Cortex of kidney (tissue), 1 donor: ENCODE measurements at places on chromosomes 5 and 9.

DNA sequence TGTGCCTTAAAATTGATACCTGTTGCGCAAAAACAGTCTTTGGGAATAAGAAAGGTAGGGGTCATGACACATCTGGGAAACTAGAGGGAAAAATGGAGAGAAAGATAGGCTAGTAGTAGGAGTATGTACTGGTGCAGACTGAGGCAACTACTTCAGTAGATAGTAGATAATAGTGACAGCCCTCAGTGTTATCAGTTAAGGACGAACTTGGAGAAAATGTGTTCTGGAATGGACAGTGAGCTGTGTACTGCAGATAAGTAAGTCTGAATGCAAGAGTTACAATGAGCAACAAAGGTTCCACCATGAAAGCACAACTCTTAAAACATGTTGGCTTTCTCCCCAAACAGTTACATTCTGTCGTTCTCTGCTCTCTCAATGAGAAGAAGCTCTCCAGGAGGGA, 6.5 kb upstream of the INSL6 start:
- no peak for DNase-seq

DNA sequence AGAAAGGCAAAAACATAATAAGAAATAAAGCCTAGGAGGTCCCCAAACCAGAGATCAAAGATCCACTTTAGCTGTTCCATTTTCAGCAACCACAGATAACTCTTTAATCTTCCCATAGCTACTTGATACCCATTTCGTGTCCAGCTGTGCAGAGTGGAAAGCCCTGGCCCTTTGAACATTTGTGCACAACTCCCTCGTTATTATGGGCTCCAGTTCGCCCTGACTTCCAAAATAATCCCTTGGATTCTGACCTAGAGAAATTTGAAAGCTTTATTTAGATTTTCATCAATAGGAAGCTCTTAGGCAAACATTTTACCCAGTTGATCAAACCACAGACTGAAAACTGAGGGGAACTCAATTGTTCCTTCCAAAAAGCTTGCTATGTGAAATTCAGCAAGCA, 4.8 kb downstream of the MYOT start:
- no peak for DNase-seq

- DNase-seq, result no peak
Measured at GRCh38 chr5:159539678-159540077, 209.4 kb upstream of the IL12B start.

- no peak for DNase-seq
Measured at GRCh38 chr9:2299843-2300205, 284.7 kb downstream of the SMARCA2 start.

- no peak for DNase-seq
Measured at GRCh38 chr9:89747596-89747995, 142.8 kb downstream of the GADD45G start.

GRCh38 chr9:98839724-98840123, 32.3 kb downstream of the GALNT12 start:
- DNase-seq, result no peak

GRCh38 chr9:35254984-35255857, 93.4 kb downstream of the UNC13B start:
- no peak for DNase-seq

DNA sequence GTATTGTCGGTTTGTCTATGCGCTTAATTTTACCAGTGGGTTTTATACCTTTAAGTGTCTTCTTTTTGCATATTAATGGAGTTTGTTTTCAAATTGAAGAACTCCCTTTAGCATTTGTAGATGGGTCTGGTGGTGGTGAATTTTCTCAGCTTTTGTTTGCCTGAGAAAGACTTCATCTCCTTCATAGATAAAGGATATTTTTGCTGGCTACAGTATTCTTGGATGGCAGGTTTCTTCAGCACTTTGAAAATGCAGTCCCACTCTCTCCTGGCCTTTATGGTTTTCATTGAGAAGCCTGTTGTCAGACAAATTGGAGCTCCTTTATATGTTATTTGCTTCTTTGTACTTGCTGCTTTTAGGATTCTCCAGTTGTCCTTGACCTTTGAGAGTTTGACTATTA, 142.1 kb downstream of the RAB3C start:
- no peak for DNase-seq

DNA sequence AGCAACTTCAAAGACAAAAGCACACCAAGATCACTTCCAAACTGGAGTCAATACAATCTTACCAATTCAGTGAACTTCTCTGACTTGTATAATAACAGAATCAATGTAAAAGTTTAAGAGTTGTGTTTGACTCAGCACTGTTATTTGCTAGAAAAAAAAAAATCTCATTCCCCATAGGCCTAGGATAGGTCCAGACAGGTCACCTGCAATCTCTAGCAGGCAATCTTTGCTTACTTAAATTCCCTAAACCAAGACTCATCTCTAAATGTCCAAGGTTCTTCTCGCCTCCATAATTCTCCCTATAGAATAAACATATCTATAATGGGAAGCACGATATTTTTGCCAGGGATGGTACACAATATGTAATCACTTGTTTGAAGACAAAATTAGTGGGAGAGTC, 2.5 kb downstream of the FAM169A start:
- DNase-seq, result no peak

DNA sequence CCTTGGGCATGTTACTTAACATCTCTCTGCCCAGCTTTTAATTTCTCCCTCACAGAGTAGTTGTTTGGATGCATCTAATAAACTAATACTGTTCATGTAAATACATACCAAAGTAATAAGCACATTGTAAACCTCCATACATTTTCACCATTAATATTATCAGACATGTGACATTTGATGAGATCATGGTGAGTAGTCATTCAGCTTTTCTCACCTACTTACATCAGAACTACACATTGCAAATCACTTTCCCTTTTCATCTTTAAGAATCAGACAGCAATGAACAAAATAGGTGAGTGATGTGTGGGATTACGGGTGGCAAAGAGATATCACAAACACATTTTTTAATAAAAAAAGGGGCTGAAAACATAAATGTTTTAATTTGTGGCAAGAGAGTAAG, 89.3 kb downstream of the JAKMIP2 start:
- DNase-seq, result no peak

DNA sequence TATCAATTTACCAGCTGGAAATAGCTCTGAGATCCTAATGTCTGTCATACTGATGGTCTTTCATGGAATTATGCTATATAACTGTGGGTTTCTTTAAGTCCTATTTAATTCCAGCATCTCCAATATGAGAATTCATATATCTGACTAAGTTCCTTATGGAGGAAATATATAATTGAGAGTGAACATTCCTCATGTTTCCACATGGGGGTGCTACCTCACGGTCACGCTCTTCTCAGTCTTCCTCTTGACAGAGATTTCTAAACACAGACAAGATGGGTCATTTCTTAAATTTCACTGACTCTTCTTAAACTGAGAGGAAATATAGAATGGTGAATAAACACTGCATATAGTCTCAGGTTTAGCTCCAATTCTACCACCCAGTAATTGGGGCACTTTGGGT, 212.1 kb downstream of the SLF1 start:
- no peak for DNase-seq

- no peak for DNase-seq
Measured at GRCh38 chr5:59380350-59380951, 513.1 kb downstream of the PDE4D start.

DNA sequence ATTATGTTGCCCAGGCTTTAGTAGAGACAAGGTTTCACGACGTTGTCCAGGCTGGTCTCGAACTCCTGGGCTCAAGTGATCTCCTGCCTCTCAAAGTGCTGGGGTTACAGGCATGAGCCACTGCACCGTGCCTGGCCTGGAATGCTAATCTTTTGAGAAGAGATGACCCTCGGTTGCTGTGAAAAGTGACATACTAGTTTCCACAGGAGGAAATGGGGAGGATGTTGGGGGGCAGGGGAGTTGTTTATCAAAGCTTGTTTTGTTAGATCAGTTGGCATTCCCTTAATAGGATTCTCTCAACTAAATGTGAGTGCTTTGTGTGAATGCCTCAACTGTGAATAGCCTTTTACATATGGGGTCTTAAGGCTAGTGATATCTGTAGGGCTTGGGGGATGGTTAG, 16.4 kb upstream of the MATR3 start:
- DNase-seq, result no peak

DNA sequence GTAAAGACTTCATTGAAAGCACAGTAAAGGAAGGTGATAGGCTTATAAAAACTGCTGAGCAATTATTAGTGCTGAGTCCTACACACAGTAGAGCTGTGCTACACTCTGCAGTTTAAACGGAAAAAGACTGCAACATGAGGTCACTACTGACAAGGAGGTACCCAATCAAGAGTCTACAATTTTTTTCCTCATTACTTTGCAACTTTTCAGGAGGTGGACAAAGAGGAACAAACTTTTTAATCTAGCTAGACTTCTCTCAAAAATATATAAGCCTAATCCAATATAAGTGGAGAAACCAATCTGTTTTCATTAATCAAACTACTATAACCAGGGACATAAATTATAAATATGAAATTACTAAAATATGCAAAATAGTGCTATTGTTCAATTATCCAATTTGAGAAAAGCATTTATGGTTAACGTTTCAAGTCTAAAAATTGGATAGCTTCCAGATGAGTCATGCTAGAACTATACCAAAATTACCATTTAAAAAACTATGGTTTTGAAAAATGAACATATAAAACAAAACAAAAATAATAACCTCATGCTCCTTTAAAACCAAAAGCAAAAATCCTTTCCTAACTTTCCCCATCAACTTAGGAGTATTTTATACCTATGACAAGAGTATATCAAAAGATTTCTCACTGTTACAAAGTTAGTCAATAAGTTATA, 37.7 kb downstream of the FAM13B start:
- DNase-seq, result no peak

GRCh38 chr9:127910613-127911205, 6.1 kb downstream of the ST6GALNAC4 start:
- no peak for DNase-seq

GRCh38 chr9:74458832-74459231, 38.3 kb upstream of the RORB start:
- no peak for DNase-seq

DNA sequence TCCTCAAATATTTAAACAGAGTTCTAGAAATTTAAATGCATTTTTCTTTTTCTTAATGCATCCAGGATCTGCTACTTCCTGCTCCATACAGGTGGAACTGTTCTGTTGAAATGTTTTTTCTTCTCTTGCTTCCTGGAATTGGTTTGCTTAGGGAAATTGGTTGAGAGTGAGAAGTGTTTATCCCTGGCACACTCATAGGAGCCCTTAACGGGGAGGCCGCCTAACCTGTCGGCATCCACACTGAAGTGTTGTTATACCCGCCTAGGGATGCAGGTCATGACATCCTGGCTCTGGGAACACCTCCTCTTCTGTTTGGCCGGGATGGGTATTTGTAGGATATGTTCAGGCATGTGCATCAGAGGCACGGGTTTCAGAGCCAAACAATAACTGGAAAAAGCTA, 239.7 kb downstream of the GADD45G start:
- DNase-seq, result no peak

DNA sequence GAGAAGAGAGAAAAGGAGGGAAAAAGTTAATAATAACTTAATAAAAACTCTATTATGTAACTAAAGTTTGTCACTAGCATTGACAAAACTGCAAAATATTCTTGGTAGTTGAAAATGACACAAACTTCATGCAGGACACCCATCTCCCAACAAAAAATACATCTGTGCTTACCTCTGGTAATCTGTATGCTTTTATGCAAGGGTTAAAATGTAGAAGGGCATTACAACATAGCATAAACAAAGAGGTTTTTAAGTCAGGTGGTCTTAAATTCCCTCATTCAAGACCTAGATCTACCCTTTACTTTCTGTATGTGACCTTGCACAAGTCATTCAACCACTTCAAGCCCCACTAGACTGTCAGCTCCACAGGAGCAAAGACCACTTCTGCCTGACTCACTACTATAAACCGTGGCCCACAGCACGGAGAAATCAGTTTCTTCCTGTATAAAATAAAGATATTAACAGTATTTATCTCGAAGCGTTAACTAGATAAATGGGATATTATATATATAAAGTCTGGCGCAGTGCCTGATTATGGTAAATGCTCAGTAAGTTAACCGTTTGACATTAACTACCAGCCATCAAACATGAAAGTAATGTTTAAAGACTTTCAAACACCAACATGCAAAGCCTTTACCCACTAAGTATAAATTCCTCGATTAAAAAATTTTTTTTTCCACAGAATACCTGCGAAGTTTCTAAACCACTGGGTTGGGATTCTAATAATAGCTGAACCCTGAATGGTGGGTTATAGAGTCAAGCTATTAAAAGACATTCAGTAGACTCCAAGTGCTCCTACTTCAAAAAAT, 2.0 kb downstream of the FBXL17 start:
- no peak for DNase-seq

DNA sequence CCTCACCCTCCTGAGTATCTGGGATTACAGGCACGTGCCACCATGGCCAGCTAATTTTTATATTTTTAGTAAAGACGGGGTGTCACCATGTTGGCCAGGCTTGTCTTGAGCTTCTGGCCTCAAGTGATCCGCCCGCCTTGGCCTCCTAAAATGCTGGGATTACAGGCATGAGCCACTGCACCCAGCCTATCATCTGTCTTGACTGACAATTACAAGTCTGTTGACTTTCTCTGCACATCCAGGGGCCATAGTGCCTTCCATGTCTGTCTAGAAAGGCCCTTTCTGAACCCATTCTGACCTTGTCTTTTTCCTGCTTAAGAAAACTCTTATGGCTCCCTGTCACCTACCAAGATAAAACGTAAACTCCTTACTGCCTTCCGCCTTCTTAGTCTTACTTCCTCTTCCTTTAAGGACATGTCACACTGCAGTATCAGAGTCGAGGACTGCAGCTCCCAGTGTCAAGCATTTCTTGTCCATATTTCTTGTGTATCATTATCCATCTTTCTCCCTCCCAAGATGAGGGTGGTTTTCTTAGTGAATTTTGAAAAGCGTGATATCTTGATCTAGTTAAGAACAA, 49.9 kb upstream of the SHB start:
- DNase-seq, result no peak

DNA sequence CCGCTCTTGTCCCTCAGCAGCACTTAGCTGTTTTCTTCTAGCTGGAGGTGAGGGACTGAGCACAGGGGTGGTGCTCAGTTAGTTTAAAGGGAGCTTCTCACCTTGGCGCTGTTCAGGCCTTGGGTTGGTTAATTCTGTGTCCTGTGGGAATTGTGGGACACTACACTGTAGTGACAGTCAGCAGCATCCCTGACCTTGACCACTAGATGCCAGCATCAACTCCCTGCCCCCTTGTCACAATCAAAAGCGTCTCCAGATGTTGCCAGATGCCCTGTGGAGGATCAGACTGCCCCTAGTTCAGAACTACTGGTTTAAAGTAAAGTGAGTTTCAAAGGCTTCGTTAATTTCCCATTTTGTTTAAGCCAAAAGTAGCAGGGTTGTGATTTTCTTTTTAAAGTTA, 65.5 kb upstream of the DMRT3 start:
- DNase-seq, result no peak

DNA sequence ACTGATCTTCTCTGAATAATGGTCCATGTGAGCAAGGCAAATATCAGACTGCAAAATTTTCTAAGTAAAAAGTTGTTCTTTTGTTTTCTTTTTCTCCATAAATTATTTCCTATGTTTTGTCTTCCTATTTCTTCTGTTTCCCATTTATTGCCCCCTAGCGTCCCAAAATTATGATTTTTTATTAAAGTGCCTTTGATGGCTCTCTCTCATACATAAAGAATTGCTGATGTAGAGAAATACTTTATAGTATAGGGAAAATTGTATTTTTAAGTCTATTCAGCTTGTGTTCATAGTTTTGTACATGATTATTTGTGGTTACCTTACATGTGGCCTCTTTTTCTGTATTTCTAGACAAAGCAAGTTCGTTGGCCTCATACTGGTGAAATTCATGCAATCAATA, 1031.2 kb downstream of the EFNA5 start:
- DNase-seq, result no peak
